ENCODE measurements at places on chromosomes 2 and 18. TPM values are rescaled to one million over a fixed set of nuclear protein-coding genes. Genes with fewer than 3 reads are reported as not detected.

The MEMO1 gene
- total RNA-seq, result 39.1 TPM

The IL1B gene
- total RNA-seq, result not detected

The GCA gene
- total RNA-seq, result 42.6 TPM

The BAZ2B gene
- 51.7 TPM for total RNA-seq

The CLEC4F gene
- total RNA-seq, result not detected

The CYP27A1 gene
- total RNA-seq, result 4.2 TPM

The CYB5A gene
- 122 TPM for total RNA-seq

The EGR4 gene
- not detected for total RNA-seq

The FAM117B gene
- 24.7 TPM for total RNA-seq

The CYRIA gene
- total RNA-seq, result 3.9 TPM

The CRYBA2 gene
- total RNA-seq, result not detected

The ARHGAP28 gene
- 9.6 TPM for total RNA-seq

The REG3A gene
- not detected for total RNA-seq

The ALK gene
- total RNA-seq, result 0.35 TPM

The CYP27C1 gene
- total RNA-seq, result 3.0 TPM

The ERBB4 gene
- total RNA-seq, result 1.4 TPM
